C1 segment of cervical spinal cord (tissue), 14 donors: ENCODE measurements at places on chromosomes 13 and 19.

DNA sequence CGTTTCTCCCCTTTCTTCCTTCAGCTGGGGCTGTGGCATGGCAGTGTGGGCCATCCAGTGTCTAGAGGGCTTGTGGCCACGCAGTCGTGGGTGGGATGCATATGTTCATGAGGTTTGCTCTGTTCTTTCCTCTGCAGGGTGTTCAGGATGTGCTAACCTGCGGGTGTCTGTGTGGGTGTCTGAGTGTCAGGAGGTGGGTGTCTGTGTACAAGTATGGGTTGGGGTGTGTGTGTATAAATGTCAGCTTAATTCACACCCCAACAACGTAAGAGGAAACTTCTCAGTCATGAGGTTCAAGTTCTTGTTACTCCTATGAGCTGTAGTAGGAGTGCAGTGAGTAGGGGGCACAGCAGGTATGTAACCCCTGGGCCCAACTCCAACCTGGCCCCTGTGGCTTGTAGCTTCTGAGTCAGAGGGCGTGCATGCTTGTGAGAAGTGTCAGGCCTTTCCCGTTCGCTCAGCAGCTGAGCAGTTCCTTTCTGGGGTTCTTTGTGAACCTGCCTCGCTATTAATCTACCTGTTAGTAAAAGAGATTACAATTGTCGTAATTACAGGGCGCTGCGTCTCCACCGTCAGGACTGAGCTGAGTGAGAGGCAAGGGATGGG lies 49.1 kb downstream of the NFIX start:
- DNase-seq = no peak

DNA sequence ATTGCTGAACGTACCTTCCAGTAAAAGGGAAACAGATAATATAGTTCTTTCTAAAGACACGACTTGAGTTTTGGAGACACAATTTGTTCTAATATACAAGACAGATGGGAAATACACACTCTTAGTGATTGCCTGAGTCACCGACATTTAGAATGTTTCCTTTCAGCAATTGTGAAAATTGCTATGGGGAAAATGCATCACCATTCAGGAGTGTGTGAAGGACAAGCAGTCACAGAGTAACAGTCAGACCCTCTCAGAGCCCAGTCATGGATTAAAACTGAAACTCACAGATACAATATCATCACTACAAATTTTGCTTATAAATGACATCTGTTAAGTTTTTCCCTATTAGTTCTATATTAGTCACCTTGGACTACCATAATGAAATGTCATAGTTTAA lies 286.1 kb downstream of the SPRY2 start:
- no peak for DNase-seq

DNA sequence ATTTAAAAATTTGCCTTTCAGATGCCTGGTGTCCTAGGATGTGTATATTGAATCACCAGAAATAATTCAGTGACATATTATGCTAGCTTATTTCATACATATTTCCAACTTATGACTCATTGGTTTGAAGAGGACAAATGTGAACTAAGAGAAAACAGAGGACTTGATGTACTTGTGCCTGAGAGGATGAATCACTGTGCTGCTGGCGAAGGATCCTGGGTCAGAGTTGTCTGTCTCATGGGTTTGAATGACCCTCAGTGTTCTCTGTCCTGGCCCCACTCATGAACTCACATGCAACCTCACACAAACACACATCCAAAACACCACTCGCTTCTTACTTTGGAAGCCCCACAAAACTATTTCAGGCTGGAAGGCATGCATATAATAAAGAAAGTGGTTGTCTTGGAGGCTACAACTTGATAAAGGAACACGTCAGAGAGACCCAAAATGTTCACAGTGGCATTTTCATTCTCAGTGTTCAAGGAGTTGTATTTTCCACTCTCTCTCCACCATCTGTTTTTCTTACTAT lies 129.0 kb upstream of the SPRY2 start:
- DNase-seq = no peak

GRCh38 chr13:28548468-28548867 lies 53.5 kb upstream of the FLT1 start:
- DNase-seq = no peak

- no peak for DNase-seq
Observed at GRCh38 chr13:110319774-110320509, 12.9 kb downstream of the COL4A2 start.

GRCh38 chr19:13116282-13117175 lies at the start of gene TRMT1:
Gene TRMT1, minus strand, starts transcription at chr19:13116740. Its CDS starts 341 bp downstream, at chr19:13116399.
- DNase-seq = peak; percentile 84

DNA sequence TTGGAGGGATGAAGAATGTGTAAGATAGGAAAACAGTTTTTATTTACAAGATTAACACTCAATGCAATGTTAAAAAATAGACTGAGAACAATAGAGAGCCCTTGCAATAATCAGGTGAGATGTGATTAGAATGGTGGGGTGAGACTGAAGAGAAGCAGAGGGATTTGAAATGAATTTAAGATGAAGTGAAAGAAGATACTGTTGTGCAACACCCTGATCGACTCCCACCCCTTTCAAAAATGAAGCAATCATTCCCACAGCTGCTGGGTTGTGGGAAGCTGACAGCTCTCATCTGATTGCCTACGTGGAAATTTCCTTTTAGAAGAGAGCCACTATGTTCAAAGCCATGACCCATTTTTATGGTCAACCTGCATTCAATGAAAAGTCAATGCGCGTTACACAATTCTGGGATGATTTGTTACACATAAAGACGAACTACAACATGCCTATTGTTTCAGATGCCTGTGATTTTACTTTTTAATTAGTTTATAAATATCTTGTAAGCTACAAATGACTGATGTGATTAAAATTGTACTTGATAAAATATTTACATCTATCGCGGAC lies 1374.8 kb downstream of the PCDH9 start:
- DNase-seq = no peak

DNA sequence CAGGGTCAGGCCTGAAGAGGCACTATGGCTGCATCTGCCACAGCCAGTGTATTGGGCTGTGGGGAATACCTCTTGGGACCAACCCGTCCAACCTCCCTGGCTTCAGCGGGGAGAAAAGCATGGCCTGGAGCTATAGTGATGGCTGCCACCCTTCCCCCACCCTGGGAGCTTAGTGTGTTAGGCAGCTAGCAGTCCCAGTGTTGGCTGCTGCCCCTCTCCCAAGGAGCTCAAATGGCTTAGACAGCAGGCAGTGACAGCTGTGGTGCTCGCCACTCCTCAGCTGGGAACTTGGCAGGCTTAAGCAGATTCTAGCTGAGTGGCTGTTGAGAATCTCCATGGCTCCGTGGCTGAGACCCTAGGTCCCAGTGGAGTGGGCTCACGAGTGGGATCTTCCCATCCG lies 19.7 kb downstream of the ACOD1 start:
- DNase-seq = no peak

- DNase-seq = no peak
Observed at GRCh38 chr13:43698758-43699157, 88.0 kb downstream of the ENOX1 start.

GRCh38 chr13:51564671-51565070 lies 19.6 kb upstream of the WDFY2 start:
- DNase-seq = no peak

DNA sequence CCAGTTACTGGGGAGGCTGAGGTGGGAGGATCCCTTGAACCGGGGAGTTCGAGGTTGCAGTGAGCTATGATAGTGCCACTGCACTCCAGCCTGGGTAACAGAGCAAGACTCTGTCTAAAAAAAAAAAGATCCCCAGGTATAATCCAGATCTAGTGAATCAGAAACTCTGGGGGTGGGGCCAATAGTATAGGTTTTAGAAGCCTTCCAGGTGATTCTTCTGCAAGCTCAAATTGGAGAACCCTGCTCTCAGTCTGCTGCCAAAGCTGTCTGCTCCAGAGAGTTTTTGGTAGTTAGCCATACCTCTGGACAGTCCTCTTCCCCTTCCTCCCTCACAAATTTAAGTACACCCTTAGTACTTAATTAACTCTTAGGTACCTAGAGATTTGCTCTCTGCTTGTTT lies 28.0 kb downstream of the SERP2 start:
- no peak for DNase-seq

DNA sequence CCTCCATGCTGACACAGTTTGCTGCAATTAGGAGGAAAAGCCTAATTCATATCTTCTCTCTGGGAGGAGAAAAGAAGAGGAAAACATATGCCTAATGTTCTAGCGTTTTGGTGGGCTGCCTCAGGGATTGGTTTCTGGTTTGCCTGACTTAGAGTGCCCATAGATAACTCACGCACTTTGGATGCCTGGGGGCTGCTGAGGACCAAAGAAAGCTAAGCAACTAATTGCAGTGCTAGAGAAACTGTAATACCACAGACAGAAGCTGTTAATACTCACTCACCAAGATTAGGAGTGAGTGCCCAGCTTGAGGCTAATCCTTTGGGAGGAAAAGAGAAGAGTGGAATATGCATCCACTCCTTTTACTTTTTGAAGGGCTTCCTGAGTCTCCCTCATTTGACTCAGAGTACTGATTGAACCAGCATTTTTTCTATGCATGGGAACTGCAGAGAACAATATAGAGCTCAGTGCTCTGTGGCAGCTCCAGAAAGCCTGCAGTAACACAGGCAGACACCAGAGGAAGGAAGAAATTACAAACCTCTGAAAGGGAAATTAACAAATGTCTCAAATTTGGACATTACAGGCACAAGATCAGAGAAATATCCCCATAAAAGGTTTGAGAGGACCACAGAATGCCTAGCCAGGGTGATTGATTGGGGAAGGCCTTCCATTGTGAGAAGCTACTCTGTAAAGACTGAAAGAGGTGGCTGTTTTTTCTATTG lies 666.4 kb downstream of the OLFM4 start:
- no peak for DNase-seq

DNA sequence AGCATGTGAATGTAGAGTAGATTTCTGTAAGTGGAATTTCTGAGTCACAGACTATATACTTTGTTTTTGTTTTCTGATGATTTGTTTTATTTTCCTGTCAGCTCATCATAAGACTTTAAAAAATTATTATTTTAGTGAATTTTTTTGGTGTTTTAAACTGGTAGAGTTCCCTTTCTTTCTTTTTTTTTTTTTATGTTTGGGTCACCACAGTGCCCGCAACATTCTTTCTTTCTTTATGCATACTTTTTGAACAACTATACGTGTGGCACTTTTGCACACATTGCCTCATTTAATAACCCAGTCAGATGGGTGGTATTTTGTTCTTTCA lies 46.0 kb downstream of the WDFY2 start:
- DNase-seq = no peak

DNA sequence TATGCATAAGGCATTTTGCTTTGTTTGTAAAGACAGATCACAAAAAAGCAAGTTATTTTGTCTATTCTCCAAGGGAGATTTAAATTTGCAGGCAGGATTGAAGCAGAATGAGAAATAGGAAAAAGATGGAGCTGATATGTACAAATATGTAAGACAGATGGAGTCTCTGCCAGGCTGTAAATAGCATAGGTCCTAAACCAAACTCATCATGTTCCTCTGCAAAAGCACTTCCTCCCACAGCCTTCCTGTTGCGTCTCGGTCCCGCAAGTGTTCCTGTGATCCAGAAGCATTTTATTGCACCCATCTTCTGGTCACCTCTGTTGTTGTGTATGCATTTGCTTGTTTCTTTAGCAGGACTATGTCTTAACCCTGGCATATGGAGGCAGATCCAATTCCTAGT lies 95.7 kb upstream of the CLDN10 start:
- no peak for DNase-seq

GRCh38 chr19:56732976-56733375 lies 61.4 kb upstream of the ZNF835 start:
- DNase-seq = no peak

DNA sequence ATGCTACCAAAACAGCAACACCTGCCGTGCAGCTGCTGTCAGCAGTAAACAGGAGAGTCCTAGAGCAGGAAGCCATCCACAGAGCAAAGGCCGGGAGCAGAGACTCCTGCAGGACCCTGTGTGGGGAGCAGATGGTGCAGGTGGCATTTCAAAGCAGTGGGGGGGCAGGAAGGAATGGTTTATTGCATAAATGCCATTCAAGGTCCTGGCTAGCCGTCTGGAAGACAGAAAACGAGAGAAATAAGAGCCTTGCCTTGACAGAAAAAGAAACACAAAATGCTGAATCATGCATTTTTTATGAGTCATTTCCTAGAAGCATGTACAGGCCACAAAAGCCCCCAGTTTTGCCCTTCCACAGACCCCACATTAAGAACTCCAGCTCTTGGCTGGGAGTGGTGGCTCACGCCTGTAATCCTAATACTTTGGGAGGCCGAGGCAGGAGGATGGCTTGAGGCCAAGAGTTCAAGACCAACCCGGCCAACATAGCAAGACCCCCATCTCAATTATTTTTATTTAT lies 5.4 kb downstream of the RSPH6A start:
- DNase-seq = no peak
